ENCODE measurements at places on chromosomes 12 and 14.

- DNase-seq = no peak
These were observed 40.6 kb upstream of the GLIPR1 start for GRCh38 chr12:75439930-75440329.

- no peak for DNase-seq
These were observed 258.6 kb upstream of the TMEM132C start for GRCh38 chr12:128008341-128008740.

DNA sequence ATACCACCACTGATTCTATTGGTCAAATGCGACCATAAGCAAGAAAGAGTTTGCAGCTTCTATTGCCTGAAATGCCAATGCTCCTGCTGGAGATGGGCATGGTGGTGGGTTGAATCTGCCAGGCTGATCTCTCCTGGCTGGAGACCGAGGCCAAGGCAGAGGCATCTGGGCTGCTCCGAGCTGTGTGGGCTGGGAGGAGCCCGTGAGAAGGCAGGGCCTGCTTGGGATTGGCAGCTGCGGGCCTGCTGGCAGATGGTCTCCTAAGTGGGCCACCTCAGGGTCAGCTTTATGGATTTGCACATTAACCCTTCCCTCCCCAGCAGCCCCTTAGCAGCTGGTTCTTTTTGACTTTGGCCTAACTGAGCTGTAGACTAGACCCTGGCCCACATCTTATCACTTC, 25.4 kb downstream of the SRRM4 start:
- peak; percentile 68 for DNase-seq

- no peak for DNase-seq
These were observed 562.2 kb downstream of the VRK1 start for GRCh38 chr14:97359341-97359740.

DNA sequence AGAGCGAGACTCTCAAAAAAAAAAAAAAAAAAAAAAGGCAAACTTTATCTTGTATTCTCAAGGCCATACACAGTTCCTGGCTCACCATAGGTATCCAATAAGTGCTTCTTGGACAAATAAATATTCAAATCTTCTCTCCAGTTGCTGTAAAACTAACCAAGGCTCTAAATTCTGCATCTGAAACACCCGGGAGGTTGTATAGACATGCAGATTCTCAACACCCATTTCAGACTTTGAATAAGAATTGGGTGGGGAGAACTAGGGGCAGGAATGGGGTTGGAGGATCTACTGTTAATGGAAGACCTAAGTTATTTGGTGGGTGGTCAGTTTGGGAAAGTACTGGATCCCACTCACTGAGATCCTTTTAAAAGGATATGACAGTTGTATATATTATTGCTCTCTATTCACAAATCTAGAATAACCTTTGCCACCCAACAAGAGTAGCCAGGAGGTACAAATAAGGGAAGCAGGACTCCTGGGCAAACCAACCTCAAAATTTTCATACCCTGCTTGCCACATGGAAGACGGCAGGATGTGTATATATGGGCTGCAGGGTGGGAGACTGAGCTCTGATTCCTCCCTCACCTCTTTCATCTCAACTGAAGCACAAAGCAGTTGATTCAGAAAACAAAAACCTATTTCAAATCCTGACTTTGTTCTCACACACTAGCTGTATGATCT, 879 bp downstream of the GDF3 start:
- DNase-seq = no peak

DNA sequence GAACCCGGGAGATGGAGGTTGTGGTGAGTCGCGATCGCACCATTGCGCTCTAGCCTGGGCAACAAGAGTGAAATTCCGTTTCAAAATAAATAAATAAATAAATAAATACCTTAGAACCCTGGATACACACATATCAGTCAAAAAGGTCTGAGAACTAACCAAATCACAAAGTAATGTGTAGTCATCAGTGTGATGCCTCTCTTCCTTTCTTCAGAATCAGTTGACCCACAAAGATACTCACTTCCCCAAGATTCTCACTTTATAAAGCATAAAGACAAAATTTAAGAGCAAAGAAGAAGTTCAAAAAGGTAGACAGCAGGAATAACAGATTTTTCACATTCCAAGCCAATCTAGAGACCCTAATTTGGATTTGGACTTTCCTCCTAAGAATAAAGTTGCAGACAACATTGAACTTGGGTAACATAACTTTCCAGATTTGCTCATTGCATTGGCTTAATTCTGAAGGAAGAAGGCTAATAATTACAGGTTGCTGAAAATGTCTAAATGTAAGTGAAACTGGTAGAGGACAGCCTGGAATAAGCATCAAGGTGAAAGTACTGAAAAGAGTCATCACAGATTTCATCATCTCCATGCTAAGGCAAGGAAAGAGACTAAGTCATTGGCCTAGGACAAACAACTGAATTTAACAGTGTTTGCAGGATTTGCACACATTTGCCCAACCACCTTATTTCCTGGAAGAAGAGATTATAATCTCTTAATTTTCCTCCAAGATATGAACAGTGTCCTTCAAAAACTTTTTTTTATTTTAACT, 17.4 kb downstream of the TMED10 start:
- DNase-seq = no peak

- DNase-seq = peak; percentile 53
These were observed at the start of gene MYH7 for GRCh38 chr14:23435543-23436326. TSS of gene MYH7 (minus strand) at chr14:23435660. CDS start at chr14:23433732, 1,928 bp downstream.

DNA sequence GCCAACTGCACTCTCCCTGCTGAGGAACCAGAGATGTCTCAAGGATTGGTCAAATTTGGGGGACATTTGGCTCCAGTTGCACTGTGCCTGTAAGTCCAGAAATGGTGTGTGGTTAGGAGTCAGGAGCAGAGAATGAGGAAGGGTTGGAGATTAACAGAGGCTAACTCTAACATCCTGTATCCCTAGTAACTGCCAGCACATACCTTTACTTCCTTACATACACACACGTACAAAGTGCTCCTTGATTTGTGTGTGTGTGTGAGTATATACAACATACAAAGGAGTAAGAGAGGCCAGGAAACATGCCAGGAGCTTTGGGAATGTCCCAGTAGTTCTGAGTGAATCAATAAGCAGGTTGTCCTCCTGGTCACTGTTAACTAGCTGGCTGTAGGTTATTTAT, 39.8 kb upstream of the NRXN3 start:
- DNase-seq = no peak

- peak; percentile 52 for DNase-seq
These were observed 120.1 kb upstream of the MAX start for GRCh38 chr14:65222440-65222858.

DNA sequence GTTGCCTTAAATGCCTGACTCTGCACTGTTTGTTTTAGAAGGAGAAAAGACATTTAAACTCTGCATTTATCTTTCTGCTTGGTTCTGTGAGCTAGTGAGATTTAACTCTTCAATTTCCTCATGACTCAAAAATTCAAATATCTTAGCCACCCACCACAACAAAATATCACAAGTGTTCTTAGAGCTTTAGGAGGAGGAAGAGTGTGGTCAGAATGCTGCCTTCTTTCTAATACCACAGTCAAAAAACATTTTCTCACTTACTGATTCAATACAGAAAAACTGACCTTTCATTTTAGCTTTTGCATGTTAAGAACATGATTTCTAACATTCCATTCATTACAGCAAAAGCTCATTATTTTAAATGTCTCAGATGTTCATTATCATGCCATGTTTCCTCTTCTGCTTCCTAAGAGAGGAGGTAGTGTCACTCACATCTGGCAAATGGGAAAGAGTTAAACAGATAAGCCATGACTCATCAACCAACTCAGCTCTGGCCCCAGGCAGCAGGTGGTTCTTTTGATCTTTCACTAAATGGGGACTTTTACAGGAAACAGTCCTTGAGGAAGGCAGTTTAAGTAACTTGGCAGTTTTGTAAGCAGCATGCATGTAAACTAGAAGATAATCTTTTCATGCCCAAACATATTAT, 56.4 kb upstream of the RNU6-8 start:
- no peak for DNase-seq

- DNase-seq = no peak
These were observed 7.7 kb upstream of the RACGAP1 start for GRCh38 chr12:50032854-50033581.

- no peak for DNase-seq
These were observed 454.8 kb downstream of the FUT8 start for GRCh38 chr14:65867333-65867732.

- DNase-seq = no peak
These were observed 15.7 kb downstream of the SNRPF start for GRCh38 chr12:95874452-95874851.

- DNase-seq = no peak
These were observed 12.0 kb upstream of the MDM1 start for GRCh38 chr12:68344126-68344525.

DNA sequence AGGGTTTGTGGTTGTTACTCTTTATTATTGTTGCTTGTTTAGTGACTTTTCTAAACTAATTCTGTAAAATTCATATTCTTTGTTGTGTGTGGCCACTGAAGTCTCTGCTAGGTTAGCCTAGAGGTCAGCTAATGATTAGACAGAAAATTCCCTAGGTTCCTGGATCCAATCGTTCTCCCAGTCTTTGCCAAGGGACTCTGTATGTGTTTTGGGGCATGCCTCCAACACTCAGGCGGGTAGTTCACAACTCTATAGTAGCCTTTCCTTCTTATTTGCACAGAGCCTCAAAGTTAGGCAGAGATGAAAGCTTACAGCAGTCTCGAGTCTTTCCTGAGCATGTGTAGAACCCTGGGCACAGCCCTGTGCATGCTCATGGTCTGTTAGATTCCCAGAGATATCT, 32.7 kb upstream of the RIN3 start:
- DNase-seq = no peak

DNA sequence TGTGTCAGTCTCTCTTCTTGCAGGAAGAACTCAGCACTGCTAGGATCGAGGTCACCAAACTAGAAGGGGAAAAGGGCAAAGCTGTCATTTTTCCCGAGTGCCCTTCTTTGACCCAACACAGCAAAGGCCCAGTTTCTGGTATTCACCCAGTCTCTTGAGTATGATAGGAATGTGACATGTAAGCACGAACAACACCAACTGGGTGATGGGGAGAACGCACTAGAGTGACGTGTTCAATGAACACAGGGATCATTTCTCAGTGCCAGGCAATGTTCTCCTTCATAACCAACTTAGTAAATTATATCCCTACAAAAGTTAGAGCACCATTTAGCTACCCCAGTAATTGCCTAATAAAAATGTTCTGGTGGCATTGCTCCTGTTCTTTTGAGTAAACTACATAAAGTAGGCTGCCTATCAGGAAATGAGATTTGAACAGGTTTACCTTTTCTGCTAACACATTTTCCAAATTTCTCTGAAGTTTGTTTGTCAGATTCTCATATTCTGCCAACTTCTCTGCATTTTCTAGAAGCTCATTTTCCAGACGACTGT, 64.5 kb downstream of the NIN start:
- DNase-seq = no peak

DNA sequence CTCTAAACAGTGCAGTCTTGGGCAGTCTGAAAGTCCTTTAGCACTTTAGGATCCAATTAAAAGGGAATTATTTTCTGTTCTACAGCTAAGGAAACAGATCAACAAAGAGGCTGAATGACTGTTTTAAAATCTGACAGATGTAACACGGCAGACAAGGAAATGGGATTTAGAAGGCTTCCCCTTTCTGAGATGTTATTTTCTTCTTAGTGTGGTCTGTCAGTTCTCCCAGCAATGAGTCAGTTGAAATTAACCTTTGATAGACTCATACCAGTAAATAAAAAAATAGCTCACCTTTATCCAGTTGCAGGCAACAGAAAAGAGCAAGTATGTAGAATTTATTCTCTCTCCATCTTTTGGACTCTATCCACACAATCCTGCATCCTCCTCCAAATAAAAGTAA, 98.1 kb downstream of the NEDD1 start:
- DNase-seq = no peak

DNA sequence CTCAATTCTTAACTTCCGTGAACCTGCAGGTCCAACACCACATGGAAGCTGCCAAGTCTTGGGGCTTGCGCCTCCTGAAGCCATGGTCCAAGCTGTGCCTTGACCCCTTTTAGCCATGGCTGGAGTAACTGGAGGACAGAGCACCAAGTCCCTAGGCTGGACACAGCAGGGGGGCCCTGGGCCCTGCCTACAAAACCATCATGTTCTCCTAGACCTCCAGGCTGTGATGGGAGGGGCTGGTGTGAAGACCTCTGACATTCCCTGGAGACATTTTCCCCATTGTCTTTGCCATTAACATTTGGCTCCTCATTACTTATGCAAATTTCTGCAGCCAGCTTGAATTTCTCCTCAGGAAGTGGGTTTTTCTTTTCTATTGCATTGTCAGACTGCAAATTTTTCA, 570.1 kb downstream of the FSCB start:
- DNase-seq = no peak

DNA sequence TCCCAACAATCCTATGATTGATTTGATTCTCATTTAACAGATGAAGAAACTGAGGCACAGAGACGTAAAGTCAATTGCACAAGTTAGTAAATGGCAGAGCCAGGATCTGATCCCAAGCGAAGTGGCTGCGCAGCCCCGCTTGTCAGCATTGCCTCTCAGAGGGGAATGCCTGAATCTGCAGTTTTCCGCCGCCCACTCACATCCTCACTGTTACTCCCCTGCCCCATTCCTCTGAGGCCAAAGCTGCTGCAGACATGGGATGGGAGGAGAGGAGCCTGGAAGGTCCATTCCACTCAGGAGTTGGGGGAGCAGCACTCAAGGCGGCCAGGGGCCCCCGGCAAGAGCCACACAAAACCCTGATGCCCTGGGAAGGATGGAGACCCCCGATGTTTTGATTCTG, 1.0 kb downstream of the NRIP2 start:
- no peak for DNase-seq

GRCh38 chr14:33063521-33063920, 124.8 kb downstream of the NPAS3 start:
- no peak for DNase-seq

DNA sequence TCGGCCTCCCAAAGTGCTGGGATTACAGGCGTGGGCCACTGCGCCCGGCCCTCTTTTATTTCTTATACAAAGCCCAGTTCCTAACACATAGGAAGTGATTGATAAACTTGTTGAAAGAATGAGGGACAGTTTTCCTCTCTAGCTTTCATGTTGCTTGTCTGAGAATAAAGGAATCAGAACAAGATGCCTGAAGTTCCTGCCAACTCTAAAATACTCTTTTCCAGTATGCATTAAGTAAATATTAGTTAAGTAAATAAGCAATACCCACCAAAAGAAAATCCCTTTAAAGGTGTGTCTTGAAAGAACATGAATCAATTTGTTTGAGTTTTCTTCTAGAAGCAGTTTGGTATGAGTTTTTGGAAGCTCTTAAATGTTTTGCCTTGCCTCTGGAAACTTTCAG, 24.4 kb upstream of the CD27 start:
- DNase-seq = no peak

- no peak for DNase-seq
These were observed 47.7 kb downstream of the NCOR2 start for GRCh38 chr12:124519746-124520145.

DNA sequence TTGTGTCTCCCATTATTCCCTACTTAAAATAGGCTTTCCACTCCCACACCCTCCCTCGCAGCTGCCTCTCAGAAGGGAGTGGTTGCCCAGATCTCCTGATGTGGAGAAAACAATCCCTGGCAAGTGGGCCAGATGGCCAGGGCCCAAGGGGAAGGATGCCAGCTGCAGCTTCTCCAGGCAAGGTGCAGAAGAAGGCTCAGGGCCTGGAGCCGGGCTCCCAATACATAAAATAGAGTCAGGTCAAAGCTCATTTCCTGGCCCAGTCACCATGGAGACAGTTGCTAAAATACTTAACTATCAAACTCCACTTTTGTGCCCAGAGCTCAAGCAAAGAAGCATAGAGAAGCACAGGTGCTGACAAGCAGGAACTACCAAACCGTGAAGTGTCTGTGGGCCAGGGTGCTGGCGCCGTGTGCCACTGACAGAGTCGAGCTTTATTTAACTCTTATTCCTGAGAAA, 45.7 kb upstream of the ITPR2 start:
- peak; percentile 81 for DNase-seq
